ENCODE measurements at places on chromosomes 4 and X. TPM values are rescaled to one million over a fixed set of nuclear protein-coding genes. Genes with fewer than 3 reads are reported as not detected.
A peak's percentile ranks its signal among the peaks of the same experiment; 100 is the strongest.

DNA sequence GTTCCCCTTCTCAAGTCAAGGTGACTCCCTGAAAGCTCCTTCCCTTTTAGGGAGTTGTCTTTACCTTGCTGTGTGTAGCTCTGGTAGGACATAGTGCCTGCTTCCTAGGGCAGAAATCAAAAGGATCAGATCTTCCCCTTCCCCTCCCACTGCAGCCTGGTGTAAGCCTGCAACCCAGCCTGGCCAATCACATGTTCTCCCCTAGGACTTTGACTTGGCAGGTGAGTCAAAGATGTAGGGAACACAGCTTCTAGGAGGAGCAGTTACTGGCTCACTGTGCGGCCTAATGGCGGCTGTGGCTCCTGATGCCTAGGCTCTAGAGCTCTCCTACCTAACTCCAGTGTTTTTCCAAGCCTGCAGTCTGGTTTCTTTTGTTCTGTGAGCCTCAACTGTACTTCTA lies 103.9 kb downstream of the AASDH start:
- DNase-seq: no peak

DNA sequence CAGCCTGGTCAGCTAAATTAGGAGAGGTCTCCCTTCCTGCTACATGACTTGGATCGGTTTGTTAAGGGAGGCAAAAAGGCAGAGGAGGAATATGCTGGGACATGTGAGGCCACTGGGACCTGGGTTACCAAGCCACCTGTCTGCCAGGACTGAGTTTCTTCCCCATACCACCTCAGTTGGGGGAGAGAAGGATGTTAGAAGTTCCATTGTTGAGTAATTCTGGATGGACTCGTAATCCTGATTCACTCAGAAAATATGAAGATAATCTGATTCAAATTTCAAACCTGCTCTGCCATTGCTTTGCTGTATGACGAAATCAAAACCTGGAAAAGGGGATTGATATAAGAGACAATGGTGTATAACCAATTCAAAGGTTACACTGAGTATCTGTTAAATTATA lies 97.4 kb upstream of the S100G start:
- DNase-seq: no peak

GRCh38 chrX:46447384-46447783 lies 97.8 kb downstream of the ZNF674 start:
- DNase-seq: no peak

DNA sequence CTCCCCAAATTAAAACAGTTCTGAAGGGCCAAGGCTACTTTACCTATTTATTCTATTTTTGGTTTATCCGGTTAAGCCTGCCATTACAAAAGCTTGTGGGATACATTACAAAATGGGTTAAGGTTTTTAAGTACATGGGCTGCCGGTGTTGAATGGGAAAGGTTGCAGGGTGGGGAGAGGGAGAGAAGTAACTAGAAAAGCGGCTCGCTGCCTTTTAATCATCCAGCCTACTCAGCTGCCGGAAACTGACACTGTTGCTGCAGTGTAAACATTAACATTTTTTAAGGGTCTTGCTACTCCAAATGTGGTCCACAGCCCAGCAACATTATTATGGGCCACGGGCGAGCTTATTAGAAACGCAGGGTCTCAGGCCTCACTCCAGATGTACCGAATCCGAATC lies 1.5 kb upstream of the IL1RAPL1 start:
- DNase-seq: no peak

- peak; percentile 9 for DNase-seq
Observed at GRCh38 chrX:47958761-47959342, 44.9 kb downstream of the ZNF182 start.

DNA sequence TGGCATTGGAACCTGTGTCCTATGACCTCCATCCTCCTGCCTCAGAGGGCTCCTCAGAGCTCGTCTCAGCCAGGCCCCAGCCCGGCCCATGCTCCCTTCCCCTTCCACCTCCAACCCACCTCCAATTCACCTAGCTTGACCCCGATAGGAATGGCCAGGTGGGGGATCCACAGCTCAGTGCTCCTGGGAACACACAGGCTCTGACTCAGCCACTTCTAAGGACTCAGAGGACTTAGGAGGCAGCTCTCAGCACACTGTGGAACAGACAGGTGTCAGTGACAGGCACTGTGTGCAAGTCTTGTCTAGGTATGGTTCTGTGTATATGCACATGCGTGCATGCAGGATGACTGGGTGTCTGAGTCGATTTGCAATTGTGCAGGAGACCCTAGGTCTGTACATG lies 44.8 kb downstream of the PJA1 start:
- DNase-seq: no peak

DNA sequence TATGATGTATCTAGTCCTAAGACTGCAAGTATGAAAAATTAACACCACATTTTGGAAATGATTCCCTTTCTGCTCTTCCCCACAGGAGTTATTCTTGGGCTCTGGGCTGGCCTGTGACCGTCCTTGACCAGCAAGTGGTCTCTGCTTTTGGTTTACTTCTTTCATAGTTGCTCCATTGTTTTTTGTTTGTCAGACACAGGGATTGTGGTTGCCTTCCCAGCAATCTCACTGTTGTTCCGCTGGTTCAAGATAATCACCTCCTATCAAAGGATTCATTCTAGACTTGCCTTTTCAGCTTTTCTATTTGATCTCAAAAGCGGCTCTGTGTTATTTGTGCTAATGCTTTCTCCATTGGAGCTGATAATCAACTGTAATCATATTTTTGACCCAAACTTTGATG lies 218.8 kb downstream of the MGST2 start:
- no peak for DNase-seq

UGT8 gene
- polyA plus RNA-seq: 6.0 TPM

NEIL3 gene
- polyA plus RNA-seq: not detected

SRPK3 gene
- not detected for polyA plus RNA-seq

GPR173 gene
- 0.12 TPM for polyA plus RNA-seq

Measured in B cell (primary cell).